CD4-positive, alpha-beta T cell treated with Interleukin-15 for 4 hours (primary cell): ENCODE measurements at places on chromosomes 2 and 18.

DNA sequence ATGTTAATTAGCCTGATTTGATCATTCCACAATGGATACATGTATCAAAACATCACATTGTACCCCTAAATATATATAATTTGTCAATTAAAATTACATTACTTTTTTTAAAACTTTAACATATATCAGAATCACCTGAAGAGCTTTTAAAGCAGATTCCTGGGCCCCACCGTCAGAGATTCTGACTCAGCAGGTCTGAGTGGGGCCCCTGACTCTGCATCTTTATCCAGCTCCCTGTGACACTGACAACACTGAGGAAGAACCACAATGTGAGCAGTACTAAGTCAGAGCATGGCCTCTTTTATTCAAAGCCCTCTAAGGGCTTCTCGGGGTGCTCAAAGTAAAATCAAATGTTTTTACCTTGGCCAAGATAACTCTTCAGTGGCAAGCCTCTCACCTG, 9.7 kb downstream of the KIDINS220 start:
- DNase-seq = no peak

DNA sequence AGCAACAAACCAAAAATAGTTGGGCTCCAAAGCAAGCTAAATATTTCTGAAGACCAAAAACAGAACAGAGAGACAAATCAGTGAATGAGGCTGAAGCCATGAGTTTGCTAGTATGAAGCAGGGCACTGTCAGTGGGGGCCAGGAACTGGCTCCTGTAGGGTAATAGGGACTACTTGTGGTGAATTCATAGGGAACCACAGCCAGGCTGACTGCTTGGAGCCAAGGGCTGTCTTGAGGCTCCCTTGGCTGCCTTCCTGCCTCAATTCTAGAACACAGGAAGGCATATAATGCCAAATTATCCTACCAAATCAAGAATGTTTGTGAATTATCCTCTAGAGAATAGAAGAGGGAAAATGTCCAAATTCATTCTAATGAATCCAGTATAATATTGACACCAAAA, 406.0 kb downstream of the CCDC85A start:
- DNase-seq = no peak

GRCh38 chr2:112798979-112799975, 15.0 kb upstream of the IL1A start:
- no peak for DNase-seq

GRCh38 chr2:190179754-190180312, 117.3 kb upstream of the MSTN start:
- DNase-seq = no peak
